ENCODE measurements at places on chromosomes 13 and 19. TPM values are rescaled to one million over a fixed set of nuclear protein-coding genes. Genes with fewer than 3 reads are reported as not detected.

The SH3GL1 gene
- total RNA-seq = 69.7 TPM

DNA sequence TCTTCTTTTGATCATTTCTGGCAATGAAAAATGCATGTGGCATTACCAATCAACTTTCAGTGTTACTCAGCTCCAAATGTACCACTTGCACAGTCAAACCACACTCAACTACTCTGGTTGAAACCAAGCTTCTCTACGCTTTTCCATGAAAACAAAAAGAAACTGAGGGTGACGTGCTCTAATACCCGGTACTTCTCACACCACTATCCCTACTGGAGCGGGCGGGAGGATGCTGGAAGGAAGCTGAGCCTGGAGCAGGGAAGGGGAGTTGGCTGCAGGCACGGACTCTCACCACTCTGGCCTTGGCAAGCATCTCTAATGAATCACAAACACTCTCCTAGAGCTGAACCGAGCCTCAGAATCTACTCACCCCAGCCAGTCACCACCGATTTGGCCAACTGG is 48.2 kb downstream of the STK24 start:
- DNase-seq = no peak

DNA sequence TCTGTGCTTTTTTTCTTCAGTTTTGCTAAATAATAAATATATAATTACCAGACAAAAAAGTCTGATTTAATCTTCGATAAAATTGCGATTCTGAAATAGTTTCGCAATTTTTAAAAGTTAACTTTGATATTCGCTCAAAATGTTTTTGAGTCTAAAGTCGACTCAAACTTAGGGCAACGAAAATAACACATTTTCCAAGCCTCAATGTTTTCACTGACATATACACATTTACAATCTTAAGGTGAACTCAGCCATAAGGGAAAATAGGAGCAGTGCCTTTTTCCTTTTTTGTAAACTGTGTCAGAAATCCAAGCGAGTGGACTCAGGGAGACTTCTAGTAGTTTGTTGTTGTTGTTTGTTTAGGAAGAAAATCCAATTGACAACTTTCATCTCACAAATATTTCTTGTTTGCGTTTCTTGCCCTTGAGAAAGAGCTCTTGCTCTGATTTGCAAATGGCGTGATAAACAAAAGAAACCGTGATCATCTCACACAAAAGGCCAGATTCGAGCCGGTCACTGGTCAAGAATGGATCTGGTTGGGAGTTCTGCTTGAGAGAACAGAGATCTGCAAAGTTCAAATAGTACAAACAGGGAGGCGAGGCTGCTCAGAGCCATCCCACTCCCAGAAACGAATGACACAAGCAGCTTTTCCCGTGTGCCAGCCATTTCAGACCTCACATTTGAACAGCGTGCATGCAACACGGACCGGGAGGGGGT is 2.1 kb downstream of the SOX21 start:
- no peak for DNase-seq

The PODNL1 gene
- 9.8 TPM for total RNA-seq

- no peak for DNase-seq
These were observed 15.8 kb downstream of the FREM2 start for GRCh38 chr13:38702669-38703068.

DNA sequence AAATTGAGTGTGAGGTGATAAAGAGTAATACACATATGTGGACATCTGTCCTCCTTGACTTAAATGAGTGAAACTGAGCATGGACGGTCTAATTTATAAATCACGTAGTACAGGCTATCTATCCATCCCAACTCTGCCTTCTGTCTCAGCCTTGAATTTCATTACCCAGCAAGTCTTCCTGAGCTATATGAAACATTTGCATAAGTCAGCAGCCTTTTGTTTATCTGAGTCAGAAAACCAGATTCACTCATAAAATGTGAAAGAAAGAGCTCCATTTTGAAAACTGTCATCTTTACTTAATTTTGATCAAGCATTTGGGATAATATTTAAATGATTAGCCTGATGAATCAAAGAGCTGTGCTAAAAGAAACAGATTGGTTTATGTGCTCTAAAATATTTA is 197.9 kb downstream of the LHFPL6 start:
- no peak for DNase-seq

GRCh38 chr19:6890938-6891337 is 3.6 kb downstream of the ADGRE1 start:
- no peak for DNase-seq

The CAPNS1 gene
- total RNA-seq = 521 TPM

GRCh38 chr13:73336773-73337172 is 278.0 kb downstream of the KLF5 start:
- DNase-seq = no peak

DNA sequence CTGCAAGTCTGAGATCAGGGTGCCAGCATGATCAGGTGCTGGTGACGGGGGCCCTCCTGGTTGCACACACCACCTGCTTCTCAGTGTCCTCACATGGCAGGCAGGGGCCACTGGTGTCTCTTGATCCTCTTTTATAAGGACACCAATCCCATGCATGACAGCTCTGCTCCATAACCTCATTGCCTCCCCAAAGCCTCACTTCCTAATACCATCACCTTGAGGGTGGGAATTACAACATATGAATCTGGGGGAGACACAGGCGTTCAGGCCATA is 15.0 kb upstream of the MIER2 start:
- peak; percentile 13 for DNase-seq

GRCh38 chr19:35509861-35510625 is 3.4 kb downstream of the DMKN start:
- peak; percentile 94 for DNase-seq

The CLEC17A gene
- total RNA-seq = not detected
